ENCODE measurements at places on chromosomes 13 and 19. TPM values are rescaled to one million over a fixed set of nuclear protein-coding genes. Genes with fewer than 3 reads are reported as not detected.

DNA sequence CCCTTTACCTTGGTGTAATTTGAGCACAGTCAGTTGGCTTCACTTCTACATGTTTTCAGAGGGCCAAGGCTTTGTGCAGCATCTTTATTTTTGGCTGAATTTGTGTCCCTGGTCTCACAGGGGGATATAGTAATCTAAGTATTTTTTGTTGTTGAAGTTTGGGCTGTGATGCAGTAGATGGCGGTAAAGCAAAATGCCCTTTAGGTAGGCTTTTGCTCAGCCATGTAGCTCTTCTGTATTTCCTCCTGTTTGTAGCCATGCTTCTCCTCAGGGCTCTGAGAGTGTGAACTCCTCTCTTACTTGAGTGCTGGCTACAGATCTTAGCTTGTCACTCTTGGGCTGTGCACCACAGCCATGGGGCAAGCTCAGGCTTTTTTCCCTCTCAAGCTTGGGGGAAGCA, 328.6 kb downstream of the SLITRK5 start:
- DNase-seq: no peak

The CD79A gene
- total RNA-seq: not detected

DNA sequence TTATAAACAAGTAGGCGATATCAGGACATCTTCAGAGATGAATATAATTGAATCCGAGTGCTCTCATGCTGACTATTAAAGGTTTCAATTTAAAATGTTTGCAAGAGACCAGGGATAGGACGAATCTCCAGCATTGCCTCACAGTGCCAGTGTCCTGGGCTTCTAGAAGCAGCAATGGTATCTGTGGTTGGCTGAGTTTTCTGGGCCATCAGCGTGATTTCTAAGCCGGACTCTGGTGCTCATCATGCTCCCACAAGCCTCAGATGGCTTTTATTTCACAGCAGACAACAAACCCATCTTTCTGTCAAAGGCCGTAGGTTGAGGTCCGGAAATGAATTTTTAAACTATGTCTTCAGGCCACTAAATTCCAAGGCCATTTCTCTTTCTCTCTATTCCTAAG, 187.7 kb downstream of the FOXO1 start:
- no peak for DNase-seq

The CGB8 gene
- total RNA-seq: not detected

- DNase-seq: no peak
Measured at GRCh38 chr13:107102676-107103075, 534.7 kb upstream of the ARGLU1 start.

GRCh38 chr13:19632915-19633478, 462 bp upstream of the MPHOSPH8 start:
- DNase-seq: no peak

GRCh38 chr19:7709932-7710460, 8.1 kb upstream of the FCER2 start:
- DNase-seq: no peak

DNA sequence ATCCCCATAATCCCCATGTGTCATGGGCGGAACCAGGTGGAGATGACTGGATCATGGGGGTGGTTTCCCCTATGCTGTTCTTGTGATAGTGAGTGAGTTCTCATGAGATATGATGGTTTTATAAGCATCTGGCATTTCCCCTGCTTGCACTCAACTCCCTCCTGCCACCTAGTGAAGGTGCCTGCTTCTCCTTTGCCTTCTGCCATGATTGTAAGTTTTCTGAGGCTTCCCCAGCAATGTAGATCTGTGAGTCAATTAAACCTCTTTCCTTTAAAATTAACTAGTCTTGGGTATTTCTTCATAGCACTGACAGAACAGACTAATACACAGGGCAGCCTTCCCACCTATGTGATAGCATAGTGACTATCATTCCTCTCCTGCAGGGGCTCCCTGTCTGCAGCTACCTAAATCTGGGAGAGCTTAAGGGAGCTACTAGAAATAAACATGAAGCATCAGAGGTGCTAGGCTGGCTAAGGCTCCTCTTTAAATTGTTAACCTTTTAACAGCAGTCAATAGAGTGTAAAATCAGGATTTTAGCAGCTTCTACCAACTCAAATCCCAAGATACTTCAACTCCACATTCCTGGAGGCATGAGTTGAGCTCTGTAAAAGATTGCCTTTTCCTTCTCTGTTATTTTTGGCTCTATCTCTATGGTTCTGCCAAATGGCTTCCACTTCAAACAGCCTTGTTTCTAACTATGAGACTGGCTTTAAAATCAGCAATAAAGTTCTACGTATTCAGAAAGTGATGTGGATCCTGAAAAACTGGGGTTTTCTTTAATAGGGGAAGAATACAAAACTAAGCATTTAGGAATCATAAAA, 112.3 kb downstream of the VWA8 start:
- DNase-seq: no peak

GRCh38 chr13:84812789-84813188, 930.5 kb upstream of the SLITRK1 start:
- no peak for DNase-seq

DNA sequence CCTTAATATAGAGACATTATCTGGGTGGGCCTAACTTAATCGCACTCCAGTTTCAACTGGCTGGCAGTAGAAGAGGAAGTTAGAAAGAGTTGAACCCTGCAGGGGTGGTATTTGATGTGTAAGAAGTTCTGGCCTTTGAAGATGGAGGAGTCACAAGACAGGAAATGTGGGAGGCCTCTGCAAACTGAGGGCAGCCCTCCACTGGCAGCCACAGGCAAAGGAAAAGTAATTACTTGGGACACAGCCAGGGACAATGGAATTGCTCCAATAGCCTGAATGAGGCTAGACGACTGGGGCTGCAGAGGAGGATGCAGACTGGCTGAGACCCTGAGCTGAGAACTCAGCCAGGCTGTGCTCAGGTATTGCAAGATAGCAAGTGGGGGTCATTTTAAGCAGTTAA, 703.3 kb upstream of the ARGLU1 start:
- no peak for DNase-seq

The KLK14 gene
- total RNA-seq: 0.23 TPM

The RGCC gene
- total RNA-seq: 22.9 TPM

- DNase-seq: no peak
Measured at GRCh38 chr13:107329991-107330390, 762.1 kb upstream of the ARGLU1 start.

The CRX gene
- not detected for total RNA-seq

The METTL21C gene
- not detected for total RNA-seq

The SETDB2 gene
- 19.8 TPM for total RNA-seq

DNA sequence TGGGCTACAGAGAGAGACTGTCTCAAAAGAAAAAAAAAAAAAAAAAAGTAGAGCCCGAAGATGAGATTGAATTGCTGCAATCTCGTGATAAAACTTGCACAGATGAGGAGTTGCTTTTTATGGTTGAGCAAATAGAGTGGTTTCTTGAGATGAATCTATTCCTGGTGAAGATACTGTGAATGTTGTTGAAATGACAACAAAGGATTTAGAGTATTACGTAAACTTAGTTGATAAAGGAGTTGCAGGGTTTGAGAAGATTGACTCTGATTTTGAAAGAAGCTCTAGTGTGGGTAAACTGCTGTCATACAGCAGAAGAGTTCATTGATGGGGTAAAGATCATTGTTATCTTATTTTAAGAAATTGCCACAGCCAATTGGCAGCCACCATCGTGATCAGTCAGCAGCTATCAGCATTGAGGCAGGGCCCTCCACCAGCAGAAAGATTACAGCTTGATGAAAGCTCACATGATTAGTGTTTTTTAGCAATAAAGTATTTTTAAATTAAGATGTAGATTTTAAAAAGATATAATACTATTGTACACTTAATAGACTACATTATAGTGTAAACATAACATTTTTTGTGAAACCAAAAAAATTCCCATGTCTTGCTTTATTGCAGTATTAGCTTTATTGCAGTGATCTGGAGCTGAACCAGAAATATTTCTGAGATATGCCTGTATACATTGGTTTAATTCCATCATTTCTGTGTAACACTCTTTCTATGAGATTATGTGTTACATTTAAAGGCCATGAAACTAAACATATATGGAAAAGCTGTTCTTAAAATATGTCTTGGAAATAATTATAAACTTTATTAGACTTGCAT, 43.1 kb downstream of the ZMYM2 start:
- no peak for DNase-seq

DNA sequence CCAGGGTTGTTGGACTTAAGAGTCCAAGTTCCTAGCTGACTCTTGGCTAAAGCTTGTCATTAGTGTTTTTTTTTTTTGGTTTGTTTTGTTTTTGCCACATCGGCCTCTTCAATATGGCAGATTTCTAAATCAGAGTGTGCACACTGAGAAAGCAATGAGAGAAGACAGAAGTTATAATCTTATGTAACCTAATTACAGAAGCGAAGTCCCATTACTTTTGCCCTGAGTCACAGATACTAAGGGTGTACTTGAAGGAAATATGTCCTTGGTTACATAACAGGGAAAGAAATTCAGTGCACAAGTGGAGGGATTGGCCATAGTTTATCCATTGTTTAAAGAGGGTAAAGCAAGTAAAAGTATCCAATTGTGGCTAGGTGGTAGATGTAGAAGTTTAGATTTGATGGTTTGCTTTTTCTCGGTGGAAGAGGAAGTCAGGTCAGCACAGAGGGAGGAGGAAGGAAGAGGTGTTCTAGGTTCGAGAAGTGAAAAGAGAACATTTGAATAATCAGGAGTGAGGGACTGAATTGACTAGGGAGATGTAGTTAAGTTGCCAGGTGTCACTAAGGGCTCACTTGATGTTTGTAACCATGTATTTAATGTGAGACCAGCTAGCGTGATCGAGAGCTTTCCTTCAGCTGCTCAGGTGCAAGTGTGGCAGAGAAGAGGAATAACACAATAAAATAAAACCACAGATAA, 12.2 kb downstream of the GTF2F2 start:
- no peak for DNase-seq

GRCh38 chr13:105207572-105208293, 1327.7 kb downstream of the EFNB2 start:
- no peak for DNase-seq

DNA sequence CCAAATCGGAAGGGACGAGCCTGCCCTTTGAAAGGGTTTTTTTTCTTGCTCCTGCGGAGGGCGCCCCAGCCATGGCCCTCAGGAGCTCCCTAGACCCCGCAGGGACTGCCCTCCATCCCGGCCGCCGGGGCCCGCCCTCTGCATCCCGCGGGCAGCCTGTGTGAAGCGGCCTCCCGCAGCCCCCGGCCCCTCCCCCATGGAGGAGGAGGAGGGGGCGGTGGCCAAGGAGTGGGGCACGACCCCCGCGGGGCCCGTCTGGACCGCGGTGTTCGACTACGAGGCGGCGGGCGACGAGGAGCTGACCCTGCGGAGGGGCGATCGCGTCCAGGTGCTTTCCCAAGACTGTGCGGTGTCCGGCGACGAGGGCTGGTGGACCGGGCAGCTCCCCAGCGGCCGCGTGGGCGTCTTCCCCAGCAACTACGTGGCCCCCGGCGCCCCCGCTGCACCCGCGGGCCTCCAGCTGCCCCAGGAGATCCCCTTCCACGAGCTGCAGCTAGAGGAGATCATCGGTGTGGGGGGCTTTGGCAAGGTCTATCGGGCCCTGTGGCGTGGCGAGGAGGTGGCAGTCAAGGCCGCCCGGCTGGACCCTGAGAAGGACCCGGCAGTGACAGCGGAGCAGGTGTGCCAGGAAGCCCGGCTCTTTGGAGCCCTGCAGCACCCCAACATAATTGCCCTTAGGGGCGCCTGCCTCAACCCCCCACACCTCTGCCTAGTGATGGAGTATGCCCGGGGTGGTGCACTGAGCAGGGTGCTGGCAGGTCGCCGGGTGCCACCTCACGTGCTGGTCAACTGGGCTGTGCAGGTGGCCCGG, 815 bp downstream of the MAP3K10 start:
- peak; percentile 42 for DNase-seq
